ENCODE measurements at places on chromosomes 12 and 14. TPM values are rescaled to one million over a fixed set of nuclear protein-coding genes. Genes with fewer than 3 reads are reported as not detected.

DNA sequence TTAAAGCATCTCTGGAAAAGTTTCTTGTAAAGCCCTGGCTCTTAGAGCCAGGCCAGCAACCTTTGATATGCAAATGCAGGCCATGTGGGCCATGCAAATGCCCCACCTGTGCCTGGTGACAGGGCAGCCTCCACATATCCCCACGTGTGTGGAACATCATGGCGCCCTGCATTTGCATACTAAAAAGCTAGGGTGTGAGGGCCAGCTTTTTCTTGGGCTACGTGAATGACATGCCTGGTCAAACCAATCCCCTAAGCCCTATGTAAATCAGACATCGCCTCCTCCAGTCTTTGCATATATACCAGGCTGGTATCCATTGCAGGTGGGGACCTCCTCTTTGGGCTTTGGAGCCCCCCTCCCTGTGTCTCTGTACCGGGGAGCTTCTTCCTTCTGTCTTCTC, 6.4 kb downstream of the CSRP2 start:
- H3K27me3 ChIP-seq = peaks cover 24% of the 10 kb centered on the region
- no peak overlapping the region for H3K27ac ChIP-seq
- no peak for DNase-seq
- peaks cover 1% of the 10 kb centered on the region for H3K4me1 ChIP-seq
- no peaks in the 10 kb centered on the region for H3K36me3 ChIP-seq

DNA sequence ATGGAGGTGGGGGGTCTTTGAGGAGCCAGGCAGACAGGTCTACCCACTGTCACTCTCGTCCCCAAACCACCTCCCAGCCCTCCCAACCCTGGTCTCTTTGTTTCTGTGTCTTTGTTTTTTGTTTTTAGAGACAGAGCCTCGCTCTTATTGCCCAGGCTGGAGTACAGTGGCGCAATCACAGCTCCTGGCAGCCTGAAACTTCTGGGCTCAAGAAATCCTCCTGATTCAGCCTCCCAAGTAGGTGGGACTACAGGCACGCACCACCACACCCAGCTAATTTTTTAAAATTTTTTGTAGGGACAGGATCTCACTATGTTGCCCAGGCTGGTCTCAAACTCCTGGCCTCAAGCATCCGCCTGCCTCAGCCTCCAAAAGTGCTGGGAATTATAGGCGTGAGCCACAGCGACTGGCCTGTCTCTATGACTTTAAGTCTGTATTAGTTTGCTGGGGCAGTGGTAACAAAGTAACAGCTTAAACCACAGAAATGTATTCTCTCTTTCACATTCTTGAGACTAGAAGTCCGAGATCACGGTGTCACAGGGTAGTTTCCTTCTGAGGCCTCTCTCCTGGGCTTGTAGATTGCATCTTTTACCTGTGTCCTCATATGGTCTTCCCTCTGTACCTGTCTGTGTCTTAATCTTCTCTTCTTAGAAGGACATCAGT, 26.1 kb downstream of the DTX1 start:
- no peak overlapping the region for H3K4me3 ChIP-seq
- H3K36me3 ChIP-seq = peaks cover 8% of the 10 kb centered on the region
- no peak for DNase-seq
- H3K27ac ChIP-seq = peak overlapping the region; percentile 5
- H3K4me1 ChIP-seq = peaks cover 39% of the 10 kb centered on the region

DNA sequence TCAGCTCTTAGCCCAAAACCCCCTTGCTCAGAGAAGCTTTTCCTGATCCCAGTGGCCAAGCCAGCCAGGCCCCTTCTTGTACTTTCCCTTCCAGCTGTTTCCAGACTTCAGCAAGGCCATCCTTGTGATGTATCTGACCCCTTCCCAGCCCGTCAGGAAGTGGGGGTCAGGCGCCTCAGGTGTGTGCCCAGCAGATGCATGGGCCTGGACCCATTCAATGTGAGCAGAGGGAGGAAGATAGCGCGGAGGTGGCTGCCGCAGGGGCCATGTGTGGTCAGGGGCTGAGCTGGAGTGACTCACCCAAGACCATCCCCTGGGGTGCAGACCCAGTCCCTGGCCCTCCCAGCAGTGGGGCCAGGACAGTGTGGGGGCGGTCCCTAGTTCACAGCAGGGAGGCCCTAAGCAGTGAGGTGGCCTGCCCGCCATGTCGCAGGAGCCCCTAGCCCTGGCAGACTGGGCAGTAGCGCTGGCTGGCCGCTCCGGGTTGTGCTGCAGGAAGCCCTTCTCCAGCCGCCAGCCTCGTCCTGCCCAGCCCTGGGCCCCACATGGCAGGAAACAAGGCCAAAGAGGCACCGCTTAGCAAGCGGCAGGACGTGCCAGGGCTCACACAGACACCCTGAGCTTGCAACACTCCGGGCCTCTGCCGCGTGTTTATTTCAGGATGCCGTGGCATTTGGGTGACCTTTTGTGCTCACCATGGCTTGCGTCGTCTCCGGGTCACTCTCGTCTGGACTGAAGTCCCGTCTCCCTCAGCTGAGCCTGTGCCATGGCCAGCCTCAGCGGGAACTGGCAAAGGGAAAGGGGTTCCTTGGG, 12.0 kb downstream of the ADSS1 start:
- no peak overlapping the region for H3K4me3 ChIP-seq
- no peaks in the 10 kb centered on the region for H3K4me1 ChIP-seq
- no peak overlapping the region for H3K27ac ChIP-seq
- H3K36me3 ChIP-seq = no peaks in the 10 kb centered on the region
- no peaks in the 10 kb centered on the region for H3K27me3 ChIP-seq

GRCh38 chr12:81759190-81760051, at the start of gene PPFIA2:
Gene PPFIA2 (minus strand): TSS chr12:81759350.
- no peak within 1 kb of the TSS for H3K27ac ChIP-seq
- peaks cover 12% of the 10 kb centered on the region for H3K4me1 ChIP-seq
- H3K4me3 ChIP-seq = peak within 1 kb of the TSS; percentile 65
- H3K27me3 ChIP-seq = peaks cover 32% of the 10 kb centered on the region
- H3K36me3 ChIP-seq = no peaks in the 10 kb centered on the region

The PIK3C2G gene
- not detected for total RNA-seq

The FAM186B gene
- total RNA-seq = 0.07 TPM

DNA sequence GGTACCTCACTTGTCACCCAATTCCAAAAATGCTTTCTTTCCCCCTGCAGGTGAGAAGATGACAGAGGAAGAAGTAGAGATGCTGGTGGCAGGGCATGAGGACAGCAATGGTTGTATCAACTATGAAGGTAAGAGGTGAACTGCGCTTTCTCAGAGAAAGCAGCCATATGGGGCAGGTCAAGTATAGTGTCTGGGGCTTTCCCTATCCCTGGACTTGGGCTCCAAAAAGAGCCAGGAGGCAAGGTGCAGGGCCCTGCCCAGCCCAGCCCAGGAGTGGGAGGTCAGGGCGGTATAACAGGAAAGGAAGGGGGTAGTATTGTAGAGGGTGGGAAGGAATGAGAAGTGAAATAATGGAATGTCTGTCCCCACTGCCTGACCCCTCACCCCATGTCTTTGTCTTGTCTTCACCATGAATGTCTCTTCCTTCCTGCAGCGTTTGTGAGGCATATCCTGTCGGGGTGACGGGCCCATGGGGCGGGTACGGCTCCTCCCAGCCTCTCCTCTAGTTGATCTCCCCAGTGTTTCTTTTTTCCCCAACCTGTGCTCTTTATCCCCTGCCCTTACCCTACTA, 2.1 kb downstream of the MYL6 start:
- peaks cover 26% of the 10 kb centered on the region for H3K4me1 ChIP-seq
- peaks cover 63% of the 10 kb centered on the region for H3K36me3 ChIP-seq
- H3K27me3 ChIP-seq = no peaks in the 10 kb centered on the region
- peak; percentile 78 for DNase-seq
- H3K27ac ChIP-seq = peak overlapping the region; percentile 96

GRCh38 chr12:52900166-52900895, 4.5 kb downstream of the KRT8 start:
- H3K4me1 ChIP-seq = peaks cover 3% of the 10 kb centered on the region
- H3K27ac ChIP-seq = no peak overlapping the region
- no peak overlapping the region for H3K4me3 ChIP-seq
- H3K36me3 ChIP-seq = no peaks in the 10 kb centered on the region

GRCh38 chr12:88553941-88554658, 26.2 kb downstream of the KITLG start:
- H3K27me3 ChIP-seq = peaks cover 4% of the 10 kb centered on the region
- DNase-seq = no peak
- no peak overlapping the region for H3K27ac ChIP-seq
- H3K4me3 ChIP-seq = no peak overlapping the region
- no peaks in the 10 kb centered on the region for H3K4me1 ChIP-seq

The IL22 gene
- 1.6 TPM for total RNA-seq

GRCh38 chr12:47992776-47993175, 11.5 kb downstream of the COL2A1 start:
- H3K4me1 ChIP-seq = peaks cover 17% of the 10 kb centered on the region
- H3K36me3 ChIP-seq = no peaks in the 10 kb centered on the region
- peaks cover 18% of the 10 kb centered on the region for H3K27me3 ChIP-seq
- no peak overlapping the region for H3K4me3 ChIP-seq

- no peak overlapping the region for H3K27ac ChIP-seq
- no peaks in the 10 kb centered on the region for H3K27me3 ChIP-seq
- H3K4me1 ChIP-seq = peaks cover 37% of the 10 kb centered on the region
- H3K4me3 ChIP-seq = no peak overlapping the region
These were observed 182.1 kb downstream of the CHST11 start for GRCh38 chr12:104638851-104639240.

GRCh38 chr12:129179941-129180553, 326.8 kb downstream of the GLT1D1 start:
- DNase-seq = no peak
- H3K27ac ChIP-seq = no peak overlapping the region
- no peaks in the 10 kb centered on the region for H3K36me3 ChIP-seq
- H3K4me1 ChIP-seq = no peaks in the 10 kb centered on the region
- peaks cover 4% of the 10 kb centered on the region for H3K27me3 ChIP-seq

DNA sequence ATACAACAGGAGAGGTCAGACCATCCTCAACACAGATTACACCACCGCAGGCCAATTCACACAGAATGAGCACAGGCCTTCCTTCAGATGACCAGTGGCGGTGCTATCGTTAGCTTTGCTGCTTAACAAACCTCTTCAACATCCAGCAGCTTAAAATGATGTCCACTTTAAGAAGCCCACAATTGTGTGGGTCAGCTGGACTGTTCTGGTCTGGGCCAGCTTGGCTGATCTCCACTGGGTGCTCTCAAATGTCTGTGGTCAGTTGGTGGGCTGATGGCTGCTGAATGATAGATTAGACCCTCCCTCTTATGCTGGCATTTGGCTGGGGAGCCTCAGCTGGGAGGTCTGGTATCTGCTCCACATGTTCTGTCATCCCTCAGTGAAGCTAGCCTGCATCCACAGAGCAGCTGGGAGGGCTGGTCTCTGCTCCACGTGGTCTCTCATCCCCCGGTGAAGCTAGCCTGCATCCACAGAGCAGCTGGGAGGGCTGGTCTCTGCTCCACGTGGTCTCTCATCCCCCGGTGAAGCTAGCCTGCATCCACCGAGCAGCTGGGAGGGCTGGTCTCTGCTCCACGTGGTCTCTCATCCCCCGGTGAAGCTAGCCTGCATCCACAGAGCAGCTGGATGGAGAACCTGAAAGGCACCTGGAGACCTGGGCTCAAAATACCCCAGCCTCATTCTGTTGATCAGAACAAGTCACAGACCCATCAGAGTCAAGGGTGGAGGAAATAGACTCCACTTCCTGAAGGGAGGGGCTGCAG, 203.6 kb upstream of the DIO3 start:
- peaks cover 8% of the 10 kb centered on the region for H3K27me3 ChIP-seq
- no peak overlapping the region for H3K4me3 ChIP-seq
- no peaks in the 10 kb centered on the region for H3K4me1 ChIP-seq
- H3K27ac ChIP-seq = no peak overlapping the region
- no peaks in the 10 kb centered on the region for H3K36me3 ChIP-seq

- peaks cover 3% of the 10 kb centered on the region for H3K27me3 ChIP-seq
- peaks cover 2% of the 10 kb centered on the region for H3K36me3 ChIP-seq
- no peak for DNase-seq
- no peak overlapping the region for H3K27ac ChIP-seq
These were observed 20.6 kb upstream of the ANHX start for GRCh38 chr12:133256321-133256720.

DNA sequence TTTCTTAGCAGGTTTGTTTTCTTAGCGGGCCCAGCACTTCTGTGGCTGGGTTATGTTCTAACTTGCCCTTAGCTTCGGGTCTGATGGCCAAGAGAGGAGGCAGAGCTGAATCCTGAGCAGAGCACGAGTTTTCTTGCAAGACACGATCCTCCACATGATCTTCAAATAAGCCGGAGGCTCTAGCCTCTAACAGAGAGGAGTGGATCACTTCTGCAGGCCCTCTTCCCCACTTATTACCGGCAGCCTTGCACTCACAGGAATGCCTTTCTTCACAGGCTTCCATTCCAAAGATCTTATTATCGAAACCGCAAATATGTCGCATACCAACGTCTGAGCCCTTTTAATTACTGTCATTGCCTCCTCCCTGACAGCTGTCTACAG, 79.5 kb downstream of the SINHCAF start:
- no peak overlapping the region for H3K4me3 ChIP-seq
- DNase-seq = no peak
- H3K36me3 ChIP-seq = no peaks in the 10 kb centered on the region
- H3K27ac ChIP-seq = no peak overlapping the region
- H3K27me3 ChIP-seq = no peaks in the 10 kb centered on the region

DNA sequence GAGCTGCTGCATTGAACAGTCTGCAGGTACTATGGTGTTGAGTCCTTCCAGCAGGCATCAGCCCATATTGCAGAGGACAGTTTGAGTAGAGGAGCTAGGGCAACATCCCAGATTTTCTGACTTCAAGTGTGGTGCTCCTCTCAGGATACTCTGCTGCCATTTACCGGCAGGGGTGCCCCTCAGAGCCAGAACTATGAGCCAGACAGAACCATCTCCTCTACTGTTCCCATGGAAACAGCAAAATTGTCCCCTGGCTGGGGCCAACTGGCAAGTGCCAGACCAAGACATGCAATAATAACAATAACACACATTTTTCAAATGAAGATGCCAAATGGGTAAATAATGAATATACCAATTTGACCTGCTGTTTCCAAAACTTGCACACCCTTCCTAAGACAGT, 102.9 kb downstream of the ADCK1 start:
- no peaks in the 10 kb centered on the region for H3K4me1 ChIP-seq
- H3K36me3 ChIP-seq = peaks cover 20% of the 10 kb centered on the region
- no peak overlapping the region for H3K27ac ChIP-seq
- H3K27me3 ChIP-seq = no peaks in the 10 kb centered on the region

GRCh38 chr12:25996677-25997076, 38.2 kb downstream of the RASSF8 start:
- H3K27me3 ChIP-seq = no peaks in the 10 kb centered on the region
- no peak overlapping the region for H3K4me3 ChIP-seq
- H3K27ac ChIP-seq = no peak overlapping the region
- H3K36me3 ChIP-seq = no peaks in the 10 kb centered on the region
- DNase-seq = no peak

DNA sequence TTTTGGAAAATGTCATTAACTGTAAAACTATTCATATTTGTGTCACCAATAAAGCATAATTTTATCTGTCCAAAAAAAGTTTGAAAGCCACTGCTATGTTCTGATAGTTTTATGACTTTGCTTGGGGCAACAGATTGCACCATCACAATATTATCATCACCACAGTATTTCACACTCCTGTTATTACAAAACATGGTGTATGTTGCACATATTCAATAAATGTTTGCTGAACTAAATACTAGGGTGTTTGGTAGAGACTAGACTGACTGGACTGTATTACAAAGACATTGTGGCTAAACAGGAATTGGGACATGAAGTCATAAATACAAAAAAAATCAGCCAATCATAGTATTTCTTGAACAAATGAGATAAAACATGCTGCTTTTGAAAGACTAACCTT, 55.1 kb downstream of the PAWR start:
- H3K27me3 ChIP-seq = peaks cover 2% of the 10 kb centered on the region
- H3K36me3 ChIP-seq = no peaks in the 10 kb centered on the region
- no peak for DNase-seq
- H3K4me1 ChIP-seq = no peaks in the 10 kb centered on the region
- H3K4me3 ChIP-seq = no peak overlapping the region
- no peak overlapping the region for H3K27ac ChIP-seq

- H3K27me3 ChIP-seq = peaks cover 7% of the 10 kb centered on the region
- no peak overlapping the region for H3K4me3 ChIP-seq
- no peak overlapping the region for H3K27ac ChIP-seq
These were observed 94.6 kb upstream of the MUCL1 start for GRCh38 chr12:54759751-54760150.

The SERPINA5 gene
- total RNA-seq = not detected

All from activated CD4-positive, alpha-beta T cell treated with anti-CD3 and anti-CD28 coated beads for 36 hours (primary cell).